ENCODE measurements at places on chromosomes 13 and 19. TPM values are rescaled to one million over a fixed set of nuclear protein-coding genes. Genes with fewer than 3 reads are reported as not detected.

The DMAC2 gene
- 36.4 TPM for total RNA-seq

The TNNT1 gene
- 15.9 TPM for total RNA-seq

The OR7C1 gene
- total RNA-seq, result 11.2 TPM

DNA sequence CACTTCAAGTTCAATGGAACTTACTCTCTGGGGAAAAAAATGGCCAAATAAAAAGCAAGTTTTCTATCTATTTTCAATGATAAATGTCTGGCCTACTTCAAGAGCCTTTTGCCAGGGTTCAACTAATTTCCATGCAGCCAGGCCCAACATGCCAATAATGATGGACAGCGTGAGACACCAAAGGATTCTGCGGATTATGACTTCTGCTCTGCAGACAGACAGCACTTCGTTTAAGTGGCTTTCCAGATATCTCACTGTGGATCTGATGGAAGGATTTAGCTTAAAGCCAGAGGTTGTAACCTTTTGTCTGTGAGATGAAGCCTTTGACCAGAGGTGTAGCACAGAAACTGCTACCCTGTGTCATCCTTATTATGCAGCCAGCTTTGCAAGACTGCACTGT, 614.2 kb downstream of the DCT start:
- DNase-seq, result no peak

DNA sequence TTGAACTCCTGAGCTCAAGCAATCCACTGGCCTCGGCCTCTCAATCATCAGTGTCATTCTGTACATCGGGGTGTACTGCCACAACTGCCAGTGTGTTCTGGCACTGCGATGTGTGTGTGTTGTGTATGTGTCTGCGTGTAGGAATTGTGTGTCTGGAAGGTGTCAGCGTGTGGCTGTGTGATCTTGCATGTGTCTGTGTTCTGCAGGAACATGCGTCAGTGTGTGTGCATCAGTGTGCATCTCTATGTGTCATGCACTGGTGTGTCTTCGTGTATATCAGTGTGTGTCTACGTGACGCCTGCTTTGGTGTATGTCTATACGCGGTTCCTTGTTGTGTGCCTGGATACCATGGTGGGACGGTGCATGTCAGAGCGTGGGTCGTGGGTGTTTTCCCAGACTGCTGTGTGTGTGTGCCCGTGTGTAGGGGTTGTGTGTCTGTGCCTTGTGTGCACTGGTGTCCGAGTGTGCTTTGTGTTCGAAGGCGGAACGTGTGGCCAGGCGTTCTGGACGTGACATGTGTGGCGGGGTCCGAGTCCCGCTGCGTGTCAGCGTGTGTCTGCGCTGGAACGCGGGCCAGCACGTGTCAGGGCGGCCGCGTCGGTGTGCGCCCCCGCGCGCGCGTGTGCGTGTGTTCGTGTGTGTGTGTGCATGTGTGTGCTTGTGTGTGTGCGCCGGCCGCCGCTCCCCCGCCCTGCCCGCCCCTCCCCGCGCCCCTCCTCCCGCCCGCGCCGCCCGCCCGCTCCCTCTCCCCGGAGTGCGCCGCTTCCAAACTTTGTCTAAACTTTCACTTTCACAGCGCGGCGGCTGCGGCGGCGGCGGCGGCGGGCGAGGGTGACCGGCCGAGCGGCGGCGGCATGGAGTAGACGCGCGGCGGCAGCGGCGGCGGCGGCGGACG, at the start of gene NFIX:
TSS of gene NFIX (plus strand) at position 775 of the 895 bp plus-strand sequence. CDS start 363 bp downstream, outside the sequence.
- peak; percentile 80 for DNase-seq

DNA sequence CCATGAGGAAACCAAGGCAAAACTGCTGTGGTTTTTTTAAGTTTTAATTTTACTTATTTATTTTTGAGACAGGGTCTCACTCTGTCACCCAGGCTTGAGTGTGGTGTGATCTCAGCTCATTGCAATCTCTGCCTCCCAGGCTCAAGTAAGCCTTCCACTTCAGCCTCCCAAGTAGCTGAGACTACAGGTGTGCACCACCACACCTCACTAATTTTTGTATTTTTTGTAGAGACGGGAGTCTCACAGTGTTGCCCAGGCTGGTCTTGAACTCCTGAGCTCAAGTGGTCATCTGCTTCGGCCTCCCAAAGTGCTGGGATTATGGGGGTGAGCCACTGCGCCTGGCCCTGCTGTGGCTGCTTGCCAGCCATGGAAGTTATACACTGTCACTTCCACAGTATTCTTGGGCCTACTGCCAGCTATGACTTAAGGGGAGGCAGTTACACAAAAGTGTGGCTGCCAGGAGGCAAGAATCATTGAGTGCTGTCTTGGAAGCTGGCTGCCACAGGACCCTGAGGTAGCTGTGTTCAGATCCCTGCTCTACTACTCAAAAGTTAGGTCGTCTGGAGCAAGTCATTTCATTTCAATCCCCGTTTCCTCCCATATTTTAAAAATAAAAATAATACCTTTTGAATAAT, 12.7 kb downstream of the FARP1 start:
- DNase-seq, result no peak

GRCh38 chr13:22235285-22235949, 564.5 kb downstream of the FGF9 start:
- DNase-seq, result no peak

GRCh38 chr13:60267498-60268202, 103.9 kb upstream of the DIAPH3 start:
- DNase-seq, result no peak

All from suprapubic skin (tissue), 4 donors.